ENCODE measurements at places on chromosomes 6 and 20. TPM values are rescaled to one million over a fixed set of nuclear protein-coding genes. Genes with fewer than 3 reads are reported as not detected.

The SMAP1 gene
- 9.9 TPM for total RNA-seq

- DNase-seq: no peak
Observed at GRCh38 chr6:45496085-45496433, 118.3 kb upstream of the SUPT3H start.

The PROKR2 gene
- not detected for total RNA-seq

The TPBG gene
- 28.9 TPM for total RNA-seq

The TRIM31 gene
- 3.0 TPM for total RNA-seq

GRCh38 chr6:16876201-16876600 lies 114.9 kb upstream of the ATXN1 start:
- no peak for DNase-seq

Measured in Caki2 (cell line).